Right atrium auricular region (tissue), 2 donors: ENCODE measurements at places on chromosomes 12 and 14.
A peak's percentile ranks its signal among the peaks of the same experiment; 100 is the strongest.

DNA sequence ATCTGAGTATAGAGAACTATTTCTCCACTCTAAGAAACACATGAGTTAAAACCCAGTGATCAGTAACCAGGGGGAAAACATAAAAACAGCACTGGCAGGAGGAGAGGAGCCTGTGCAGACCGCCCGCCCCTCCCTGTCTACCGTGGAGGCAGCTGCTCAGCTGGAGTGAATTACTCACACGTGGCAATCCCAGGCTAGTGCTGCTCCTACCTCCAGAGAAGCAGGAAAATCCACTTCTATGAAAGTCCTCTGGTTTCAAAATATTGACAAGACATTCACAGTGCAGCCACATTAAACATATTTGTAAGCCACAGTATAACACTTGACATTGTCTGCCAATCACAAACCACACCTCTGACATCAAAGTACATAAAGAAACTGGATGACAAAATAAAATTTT is 16.7 kb downstream of the TMEM132D start:
- no peaks in the 10 kb centered on the region for H3K4me1 ChIP-seq
- no peak overlapping the region for H3K27ac ChIP-seq
- H3K4me3 ChIP-seq, result no peak overlapping the region

DNA sequence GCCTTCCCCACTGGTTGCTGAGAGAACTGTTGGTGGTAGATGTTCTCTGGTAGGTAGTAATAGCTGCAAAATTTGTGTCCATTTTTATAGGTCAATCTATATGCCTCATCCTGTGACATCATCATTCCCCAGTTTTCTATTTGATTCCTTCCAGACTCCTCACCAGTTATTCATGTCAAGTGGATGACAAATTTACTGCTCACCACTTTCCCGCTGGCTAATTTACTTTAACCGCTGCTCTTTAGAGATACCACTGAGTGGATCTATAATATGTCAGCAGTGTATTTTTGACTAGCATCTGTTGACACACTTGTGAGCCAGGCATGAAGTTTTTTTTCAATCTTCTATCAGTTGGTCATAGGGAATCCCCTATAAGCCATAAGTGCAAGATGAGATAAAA is 24.6 kb downstream of the GPR65 start:
- no peak overlapping the region for H3K27ac ChIP-seq
- DNase-seq, result no peak
- no peaks in the 10 kb centered on the region for H3K4me1 ChIP-seq
- H3K36me3 ChIP-seq, result no peaks in the 10 kb centered on the region

DNA sequence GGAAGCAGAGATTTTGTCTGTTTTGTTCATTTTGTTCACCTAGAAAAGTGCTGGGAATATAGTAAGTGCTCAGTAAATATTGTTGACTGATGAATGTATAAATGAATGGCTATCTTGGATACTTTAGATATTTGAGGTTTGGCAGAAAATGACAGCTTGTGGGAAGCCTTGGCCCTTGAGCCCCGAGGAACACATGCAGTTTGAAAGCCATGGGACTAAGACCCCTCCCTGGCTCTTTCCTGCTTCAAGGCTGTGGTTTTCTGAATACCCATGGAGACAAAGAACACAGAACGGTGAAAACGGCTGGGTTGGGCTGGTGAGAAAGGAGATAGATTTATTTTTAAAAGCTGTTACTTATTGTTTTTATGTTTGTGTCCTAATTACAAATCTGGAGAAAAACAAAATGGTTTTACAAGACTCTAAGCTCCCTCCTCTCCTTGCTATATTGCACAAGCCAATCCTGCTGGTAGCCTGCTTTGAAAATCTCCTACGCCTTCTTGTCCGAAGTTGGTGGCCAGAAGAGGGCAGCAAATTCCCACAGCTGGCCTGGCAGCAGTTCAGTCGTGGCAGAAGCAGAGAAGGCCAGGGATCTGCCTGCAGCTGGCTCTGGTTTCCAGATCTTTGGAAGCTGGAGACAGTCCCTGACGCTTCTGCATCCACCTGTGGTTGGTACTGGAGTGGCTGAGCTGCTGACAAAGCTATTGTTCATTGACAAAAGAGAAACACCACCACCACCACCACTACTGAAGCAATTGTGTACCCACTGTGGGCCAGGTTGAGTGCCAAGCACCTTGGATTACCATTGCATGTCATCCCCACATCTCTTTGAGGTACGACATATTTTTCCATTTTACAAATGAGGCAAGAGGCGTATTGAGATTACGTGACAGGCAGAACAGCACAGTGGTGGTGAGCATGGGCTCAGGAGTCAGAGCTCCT is 5.2 kb upstream of the KRT85 start:
- peak; percentile 88 for DNase-seq
- no peaks in the 10 kb centered on the region for H3K4me1 ChIP-seq
- no peak overlapping the region for H3K27ac ChIP-seq
- no peaks in the 10 kb centered on the region for H3K27me3 ChIP-seq
- H3K36me3 ChIP-seq, result no peaks in the 10 kb centered on the region

- no peaks in the 10 kb centered on the region for H3K27me3 ChIP-seq
- H3K4me3 ChIP-seq, result no peak overlapping the region
- no peaks in the 10 kb centered on the region for H3K36me3 ChIP-seq
- no peaks in the 10 kb centered on the region for H3K4me1 ChIP-seq
- DNase-seq, result no peak
Observed at GRCh38 chr12:107894589-107894988, 120.1 kb downstream of the ASCL4 start.

DNA sequence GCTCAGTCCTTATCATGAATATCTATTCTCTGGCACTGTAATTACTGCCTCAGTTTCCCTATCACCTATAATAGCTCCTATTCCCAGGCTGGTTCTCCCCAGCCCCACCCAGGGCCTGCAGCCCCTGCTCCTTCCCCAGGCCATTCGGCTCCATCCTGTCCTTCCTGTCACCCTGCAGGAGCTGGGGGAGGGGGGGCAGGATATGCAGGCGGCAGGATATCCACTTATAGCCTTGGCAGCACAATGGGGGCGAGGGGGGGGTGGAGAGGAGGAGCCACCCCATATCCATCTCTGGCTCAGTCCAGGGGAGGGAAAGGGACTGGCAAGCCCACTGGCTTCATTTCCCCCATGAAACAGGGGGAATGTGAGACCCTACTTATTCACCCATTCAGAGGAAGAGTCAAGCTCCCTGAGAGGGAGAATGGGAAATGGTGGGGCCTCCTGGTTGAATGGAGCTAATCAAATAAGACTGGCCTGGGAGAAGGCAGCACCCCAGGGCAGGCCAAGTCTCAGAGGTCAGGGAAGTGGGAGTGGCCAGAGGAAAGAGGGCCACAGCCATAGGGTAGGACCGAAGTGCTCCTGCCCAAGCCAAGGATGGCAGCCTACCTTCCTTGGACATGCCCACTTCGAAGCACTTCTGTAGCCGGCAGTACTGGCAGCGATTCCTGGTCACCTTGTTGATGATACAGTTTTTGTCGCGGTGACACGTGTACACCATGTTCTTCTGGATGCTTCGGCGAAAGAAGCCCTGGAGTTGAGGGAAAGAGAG is 7.8 kb upstream of the ITGB7 start:
- no peaks in the 10 kb centered on the region for H3K4me1 ChIP-seq
- peaks cover 34% of the 10 kb centered on the region for H3K36me3 ChIP-seq
- peak overlapping the region; percentile 30 for H3K4me3 ChIP-seq
- peak; percentile 73 for DNase-seq

GRCh38 chr12:12915656-12916055 is 24.3 kb downstream of the GPRC5A start:
- no peak overlapping the region for H3K27ac ChIP-seq
- H3K4me1 ChIP-seq, result peaks cover 17% of the 10 kb centered on the region
- no peaks in the 10 kb centered on the region for H3K27me3 ChIP-seq
- H3K36me3 ChIP-seq, result no peaks in the 10 kb centered on the region
- DNase-seq, result no peak

DNA sequence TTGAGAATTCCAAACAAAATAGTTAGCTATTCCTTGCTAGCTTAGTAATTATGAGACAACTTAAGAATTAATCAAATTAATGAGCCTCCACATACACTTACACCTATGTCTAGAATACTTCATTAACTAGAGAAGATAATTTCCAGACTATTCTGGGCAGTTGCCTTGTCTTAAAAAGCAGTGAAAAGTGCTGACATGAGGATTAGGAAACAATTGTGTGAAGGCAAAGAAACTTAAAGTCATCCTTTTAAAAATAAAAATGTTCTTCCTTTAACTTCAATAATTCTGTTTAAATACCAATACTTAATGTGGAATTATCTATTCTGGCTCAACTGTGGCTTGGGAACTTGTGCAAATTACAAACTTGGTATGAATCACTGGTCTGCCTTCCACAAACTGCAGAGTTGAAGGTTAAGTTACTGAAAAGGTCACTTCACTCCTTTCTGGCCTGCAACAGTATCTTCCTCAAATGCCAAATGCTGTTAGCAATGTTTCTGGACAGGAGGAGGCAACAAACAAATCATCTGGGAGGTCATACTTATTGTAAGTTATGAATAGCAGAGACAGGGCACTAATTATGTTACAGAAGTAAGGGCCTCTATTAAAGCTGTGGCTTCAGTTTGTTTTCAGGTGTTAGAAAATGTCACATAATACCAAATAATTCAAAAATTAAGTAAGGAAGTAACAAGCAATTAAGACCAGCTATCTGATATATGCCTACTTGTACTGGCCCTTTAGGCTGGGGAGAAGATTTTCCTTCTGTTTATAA is 19.2 kb downstream of the PPTC7 start:
- peaks cover 62% of the 10 kb centered on the region for H3K4me1 ChIP-seq
- no peaks in the 10 kb centered on the region for H3K36me3 ChIP-seq
- peak overlapping the region; percentile 73 for H3K27ac ChIP-seq
- no peaks in the 10 kb centered on the region for H3K27me3 ChIP-seq
- H3K4me3 ChIP-seq, result no peak overlapping the region

- no peak for DNase-seq
- no peaks in the 10 kb centered on the region for H3K27me3 ChIP-seq
- H3K4me3 ChIP-seq, result no peak overlapping the region
- peaks cover 26% of the 10 kb centered on the region for H3K36me3 ChIP-seq
Observed at GRCh38 chr14:69701291-69701690, 65.7 kb upstream of the SRSF5 start.

GRCh38 chr12:92943482-92944250 is 14.6 kb upstream of the EEA1 start:
- no peak for DNase-seq
- H3K27ac ChIP-seq, result no peak overlapping the region
- H3K27me3 ChIP-seq, result no peaks in the 10 kb centered on the region
- H3K4me1 ChIP-seq, result no peaks in the 10 kb centered on the region

GRCh38 chr12:131832321-131833231 is 4.4 kb downstream of the MMP17 start:
- no peak overlapping the region for H3K27ac ChIP-seq
- peaks cover 4% of the 10 kb centered on the region for H3K27me3 ChIP-seq
- H3K4me3 ChIP-seq, result no peak overlapping the region
- no peaks in the 10 kb centered on the region for H3K4me1 ChIP-seq
- no peak for DNase-seq
- H3K36me3 ChIP-seq, result no peaks in the 10 kb centered on the region

DNA sequence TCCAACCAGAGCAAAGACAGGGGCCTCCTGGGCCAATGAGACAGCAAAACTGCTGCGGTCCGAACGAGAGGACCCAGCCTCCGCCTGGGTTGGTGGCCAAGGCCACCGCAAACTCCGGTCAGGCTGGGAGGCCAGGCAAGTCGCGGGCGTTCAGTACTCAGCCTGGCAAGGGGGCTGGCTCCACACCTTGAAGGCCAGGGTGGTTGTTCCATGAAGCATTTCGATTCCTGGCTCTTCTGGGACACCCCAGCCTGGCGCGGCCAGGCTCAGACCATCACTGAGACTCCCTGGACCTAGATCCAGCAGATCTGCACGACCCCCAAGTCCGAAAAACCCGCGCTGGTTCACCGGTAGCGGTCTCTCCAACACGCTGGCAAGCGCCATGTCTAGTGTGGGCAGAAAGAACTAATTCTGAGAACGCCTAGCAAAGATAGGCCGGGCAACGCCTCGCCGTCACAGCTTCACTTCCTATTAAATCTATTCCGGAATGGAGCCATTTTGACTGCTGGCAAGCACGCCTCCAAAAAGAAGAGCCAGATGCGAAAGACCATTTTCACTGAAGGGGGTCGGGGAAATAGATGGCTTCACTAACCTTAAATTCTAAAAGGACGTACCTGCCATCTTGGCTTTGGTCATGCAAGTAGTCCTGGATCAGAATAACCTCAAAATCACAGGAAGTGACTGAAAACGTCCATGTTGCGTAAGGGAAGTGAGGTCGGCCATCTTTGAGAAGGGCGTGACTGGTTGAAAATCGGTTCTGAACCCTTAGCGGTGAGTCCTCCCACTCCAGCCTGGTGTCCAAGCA is at the start of gene PSMB5:
Gene PSMB5 (minus strand): TSS at position 403 of the 805 bp plus-strand sequence. CDS start 19 bp downstream, at position 384.
- H3K36me3 ChIP-seq, result peaks cover 37% of the 10 kb centered on the region
- H3K27ac ChIP-seq, result peak within 1 kb of the TSS; percentile 92
- peak; percentile 93 for DNase-seq
- peaks cover 21% of the 10 kb centered on the region for H3K4me1 ChIP-seq

- H3K27ac ChIP-seq, result no peak overlapping the region
- H3K4me3 ChIP-seq, result no peak overlapping the region
- no peaks in the 10 kb centered on the region for H3K4me1 ChIP-seq
- DNase-seq, result peak; percentile 38
Observed at GRCh38 chr14:94649543-94650443, 37.6 kb downstream of the SERPINA3 start.

DNA sequence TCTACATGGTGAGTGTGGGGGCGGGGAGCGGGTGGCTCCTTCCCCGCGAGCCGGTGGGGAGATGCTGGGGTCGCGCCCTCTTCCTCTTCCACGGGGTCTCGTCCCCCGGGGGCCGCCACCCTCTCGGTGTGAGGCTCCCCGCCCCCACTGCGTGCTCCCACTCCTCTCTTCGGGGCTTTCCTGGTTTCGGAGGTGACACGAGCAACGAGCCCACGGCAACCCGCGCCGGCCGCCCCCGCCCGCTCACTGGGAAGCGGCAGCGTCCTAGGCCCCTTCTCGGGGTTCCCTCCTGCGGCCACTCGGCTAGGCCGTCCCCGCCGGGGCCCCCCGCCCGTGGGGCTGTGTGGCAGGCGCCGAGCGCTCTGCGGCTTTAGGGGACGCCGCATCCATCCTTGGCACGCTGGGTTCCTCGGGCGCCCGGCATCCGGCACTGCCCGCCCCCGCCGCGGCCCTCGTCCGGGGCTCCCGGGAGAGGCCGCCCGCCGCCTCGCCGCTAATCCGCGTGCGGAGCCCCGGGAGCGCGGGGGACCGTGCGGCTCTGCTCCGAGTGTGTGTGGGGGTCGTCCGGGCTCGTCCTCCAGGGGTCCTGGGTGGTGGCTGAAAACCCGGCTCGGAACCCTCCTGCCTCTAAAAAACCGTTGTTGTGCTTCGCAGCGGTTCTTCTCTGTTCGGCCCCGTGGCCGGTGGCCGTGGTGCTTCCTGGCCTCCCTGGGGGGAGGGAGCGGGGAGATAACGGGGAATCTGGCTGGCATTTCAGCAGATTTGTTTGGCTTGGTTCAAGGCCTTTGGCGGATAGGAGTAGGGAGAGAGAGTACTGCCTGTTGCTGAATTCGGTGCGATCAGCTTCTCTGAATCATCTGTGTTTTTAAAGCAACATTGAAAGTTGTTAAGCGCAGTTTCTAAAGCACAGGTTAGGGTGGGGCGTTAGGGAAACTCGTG is 1.0 kb downstream of the PCNX1 start:
- no peaks in the 10 kb centered on the region for H3K27me3 ChIP-seq
- H3K4me3 ChIP-seq, result peak overlapping the region; percentile 92
- no peaks in the 10 kb centered on the region for H3K36me3 ChIP-seq
- peak overlapping the region; percentile 96 for H3K27ac ChIP-seq
- no peaks in the 10 kb centered on the region for H3K4me1 ChIP-seq
- DNase-seq, result peak; percentile 69
